Right ventricle myocardium inferior (tissue), 1 donor: ENCODE measurements at places on chromosomes 2 and 18. TPM values are rescaled to one million over a fixed set of nuclear protein-coding genes. Genes with fewer than 3 reads are reported as not detected.

DNA sequence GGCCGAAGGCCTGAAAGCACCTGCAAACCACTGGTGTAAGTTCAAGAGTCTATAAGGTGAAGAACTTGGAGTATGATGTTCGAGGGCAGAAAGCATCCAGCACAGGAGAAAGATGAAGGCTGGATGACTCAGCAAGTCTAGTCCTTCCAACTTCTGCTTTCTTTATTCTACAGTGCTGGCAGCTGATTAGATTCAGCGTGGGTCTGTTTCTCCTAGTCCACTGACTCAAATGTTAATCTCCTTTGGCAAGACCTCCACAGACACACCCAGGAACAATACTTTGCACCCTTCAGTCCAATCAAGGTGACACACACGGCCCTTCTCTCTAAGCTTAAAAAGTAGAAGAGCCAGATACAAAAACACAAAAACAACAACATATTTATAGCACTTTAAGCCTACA lies 43.4 kb downstream of the NMS start:
- DNase-seq, result no peak

GRCh38 chr2:11505652-11506610 lies 27.9 kb upstream of the GREB1 start:
- no peak for DNase-seq

DNA sequence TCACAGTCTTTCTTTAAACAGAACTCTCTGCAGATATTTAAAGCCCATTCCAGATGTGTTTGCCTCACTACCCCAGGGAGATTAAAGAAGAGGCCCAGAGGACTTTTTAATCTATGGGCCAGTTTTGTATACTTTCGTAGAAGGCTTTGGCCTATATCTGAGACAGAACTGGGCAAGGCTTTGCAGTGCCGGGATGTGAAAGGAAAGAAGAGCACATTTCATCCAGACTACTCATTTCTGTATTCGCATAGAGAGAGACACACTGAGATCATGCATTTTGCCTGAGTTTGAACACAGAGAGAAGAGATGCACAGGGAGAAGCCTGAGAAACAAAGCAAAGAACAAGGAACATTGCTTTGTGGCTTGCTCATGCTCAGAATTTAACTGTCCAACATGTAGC lies 54.9 kb upstream of the SLC5A7 start:
- no peak for DNase-seq

- no peak for DNase-seq
Observed at GRCh38 chr2:113156278-113157117, 17.3 kb upstream of the PSD4 start.

DNA sequence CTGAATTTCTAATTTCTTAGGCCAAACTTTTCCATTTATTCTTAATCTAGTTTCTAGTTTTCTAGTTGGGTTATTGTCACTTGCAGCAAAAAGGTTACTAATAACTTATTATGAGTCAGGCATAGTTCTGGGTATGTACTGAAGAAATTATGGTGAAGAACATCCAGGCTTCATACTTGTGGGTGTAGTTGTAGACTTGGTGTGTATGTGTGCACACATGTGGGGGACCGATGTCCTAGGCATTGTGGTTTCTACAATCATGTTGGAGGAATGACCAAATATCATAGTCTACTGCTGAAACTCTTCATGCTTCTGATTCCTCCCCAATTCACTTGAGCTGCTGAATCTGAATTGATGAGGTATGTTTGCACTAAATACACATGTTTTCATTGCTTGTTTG lies 141.2 kb downstream of the PMAIP1 start:
- DNase-seq, result no peak

DNA sequence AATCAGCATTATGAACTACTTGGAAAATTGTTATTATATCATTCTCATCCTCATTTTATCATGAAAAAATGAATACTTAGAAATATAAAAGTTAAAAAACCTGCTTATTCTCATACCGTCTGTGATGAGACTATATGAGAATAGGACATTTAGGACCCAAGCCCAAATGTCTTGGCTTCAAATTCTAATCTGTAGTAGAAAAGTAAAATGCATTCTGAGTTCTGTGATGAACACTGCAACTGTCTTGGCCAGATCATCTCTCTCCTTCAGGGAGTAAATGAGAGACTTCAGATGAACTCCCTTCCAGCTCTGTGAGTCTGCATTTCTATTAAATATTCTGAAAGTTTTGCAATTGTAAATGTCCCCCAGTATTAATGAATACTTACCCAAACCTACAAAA lies 940.7 kb upstream of the KLHL29 start:
- DNase-seq, result no peak

- no peak for DNase-seq
Observed at GRCh38 chr18:8821531-8821930, 116.2 kb downstream of the MTCL1 start.

GRCh38 chr2:227025510-227025909 lies 138.5 kb downstream of the COL4A4 start:
- DNase-seq, result no peak

- no peak for DNase-seq
Observed at GRCh38 chr2:97907369-97908100, 88.2 kb downstream of the TMEM131 start.

DNA sequence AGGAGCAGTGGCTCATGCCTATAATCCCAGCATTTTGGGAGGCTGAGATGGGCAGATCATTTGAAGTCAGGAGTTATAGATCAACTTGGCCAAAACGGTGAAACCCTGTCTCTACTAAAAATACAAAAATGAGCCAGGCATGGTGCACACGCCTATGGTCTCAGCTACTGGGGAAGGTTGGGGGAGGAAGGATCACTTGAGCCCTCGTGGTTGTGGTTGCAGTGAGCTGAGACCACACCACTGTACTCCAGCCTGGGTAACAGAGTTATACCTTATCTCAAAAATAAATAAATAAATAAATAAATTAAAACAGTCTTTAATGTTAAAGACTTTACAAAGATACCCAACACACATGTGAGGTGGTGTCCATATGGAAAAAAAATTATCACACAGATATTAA lies 134.0 kb downstream of the C2orf74 start:
- no peak for DNase-seq

DNA sequence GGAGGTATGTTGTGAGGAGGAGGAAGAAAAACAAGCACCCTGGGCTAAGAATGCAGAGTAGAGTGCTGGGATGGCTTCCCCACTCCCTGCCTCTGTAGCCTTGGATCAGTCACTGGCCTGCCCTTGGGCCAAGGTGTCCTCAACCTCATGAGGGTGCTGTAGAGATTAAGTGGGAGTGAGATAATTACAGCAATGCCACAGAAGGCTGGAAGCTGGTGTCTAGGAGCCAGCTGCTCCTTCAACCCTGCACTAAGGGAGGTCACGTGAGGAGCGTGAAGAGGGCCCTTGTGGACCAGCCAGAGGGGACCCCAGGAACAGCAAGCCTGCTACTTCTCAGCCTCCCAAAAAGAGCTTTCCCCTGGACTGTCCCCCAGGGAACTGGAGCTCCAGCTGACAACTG lies 95.2 kb downstream of the TTC32 start:
- DNase-seq, result no peak

DNA sequence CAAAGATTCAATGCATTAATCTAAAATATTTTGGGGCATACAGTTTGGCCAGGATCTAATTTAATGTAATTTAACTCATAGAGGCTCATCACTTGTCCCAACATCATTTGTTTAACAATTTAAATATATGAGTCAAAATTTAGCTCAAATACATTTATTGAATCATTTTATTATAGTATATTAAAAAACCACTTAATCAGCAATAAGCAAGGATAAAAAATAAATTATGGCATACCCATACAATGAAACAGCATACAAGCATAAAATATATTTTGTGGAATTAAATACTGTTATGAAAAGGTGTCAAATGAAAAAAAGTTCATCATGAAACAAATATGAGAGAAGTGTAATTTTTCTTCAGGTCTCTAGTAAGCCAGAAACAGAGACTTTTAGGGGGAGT lies 34.9 kb downstream of the LRPPRC start:
- no peak for DNase-seq

GRCh38 chr2:145759228-145759915 lies 1239.5 kb upstream of the ZEB2 start:
- no peak for DNase-seq

- no peak for DNase-seq
Observed at GRCh38 chr18:35993013-35993412, 20.5 kb downstream of the RMP24 start.

DNA sequence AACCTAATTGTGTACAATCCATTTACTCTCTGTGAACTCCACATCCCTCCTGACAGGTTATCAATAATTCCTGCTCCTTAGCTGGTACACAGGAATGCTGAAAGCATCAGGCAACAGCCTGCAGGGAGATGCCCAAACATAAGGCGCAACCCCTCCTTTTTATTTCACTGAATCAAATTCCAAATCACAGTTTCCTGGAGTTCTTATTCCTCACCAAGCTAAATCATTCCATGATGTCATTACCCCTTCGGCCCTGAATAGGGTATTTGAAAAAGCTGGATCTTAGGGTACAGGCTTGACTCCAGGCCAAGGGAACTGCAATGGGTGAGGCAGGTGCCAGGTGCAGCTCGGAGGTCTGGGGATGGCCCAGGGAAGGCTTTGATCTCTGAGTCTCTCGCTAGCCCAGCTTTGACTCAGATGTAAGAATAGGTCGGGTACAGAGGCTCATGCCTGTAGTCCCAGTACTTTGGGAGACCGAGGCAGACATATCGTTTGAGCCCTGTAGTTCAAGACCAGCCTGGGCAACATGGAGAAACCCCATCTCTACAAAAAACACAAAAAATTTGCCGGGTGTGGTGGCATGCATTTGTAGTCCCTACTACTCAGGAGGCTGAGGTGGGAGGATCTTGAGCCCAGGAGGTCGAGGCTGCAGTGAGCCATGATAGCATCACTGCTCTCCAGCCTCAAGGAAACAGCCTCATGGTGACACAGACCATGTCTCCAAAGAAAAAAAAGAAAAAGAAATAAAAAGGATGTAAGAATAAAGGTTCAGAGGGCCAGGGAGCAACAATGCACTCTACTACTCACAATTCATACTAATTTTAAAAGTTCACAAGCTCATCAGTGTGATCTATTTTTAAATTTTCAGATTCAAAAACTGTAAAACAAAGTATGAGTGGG lies 6.8 kb downstream of the FHL2 start:
- DNase-seq, result no peak

- DNase-seq, result no peak
Observed at GRCh38 chr2:8257502-8257901, 424.4 kb upstream of the ID2 start.

- no peak for DNase-seq
Observed at GRCh38 chr2:123362671-123363440, 662.2 kb upstream of the CNTNAP5 start.

DNA sequence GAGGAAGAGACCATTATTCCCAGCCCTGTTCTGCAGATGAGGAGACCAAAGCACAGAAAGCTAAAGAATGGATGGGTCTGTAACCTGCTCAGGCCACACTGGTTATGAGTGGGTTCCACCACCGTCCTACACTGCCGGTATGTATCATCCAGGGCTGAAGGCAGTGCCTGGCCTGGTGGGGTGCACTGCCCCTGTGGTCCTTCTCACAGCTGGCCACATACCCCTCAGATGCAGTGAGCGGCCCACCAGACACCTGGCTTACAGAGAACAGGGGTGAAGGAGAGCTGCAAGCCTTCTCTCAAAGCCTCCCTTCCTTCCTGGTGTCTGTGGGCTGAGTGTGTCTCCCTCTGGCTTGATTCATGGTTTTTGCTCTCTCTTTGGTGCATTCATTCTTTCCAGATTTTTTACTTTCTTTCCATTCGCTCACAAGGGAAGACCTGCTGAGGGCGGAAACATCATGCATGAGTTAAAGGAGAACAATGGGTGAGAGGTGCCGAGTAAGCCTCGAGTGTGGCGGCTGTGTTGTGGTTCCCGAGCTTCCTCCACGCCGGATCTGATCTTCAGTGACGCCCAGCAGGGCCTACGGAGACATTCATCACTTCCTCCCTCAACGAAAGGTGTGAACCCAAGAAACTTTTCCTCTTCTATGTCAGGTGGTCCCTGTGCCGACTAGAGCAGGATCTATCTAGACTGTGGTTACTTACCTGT lies 62.1 kb upstream of the REL start:
- no peak for DNase-seq

DNA sequence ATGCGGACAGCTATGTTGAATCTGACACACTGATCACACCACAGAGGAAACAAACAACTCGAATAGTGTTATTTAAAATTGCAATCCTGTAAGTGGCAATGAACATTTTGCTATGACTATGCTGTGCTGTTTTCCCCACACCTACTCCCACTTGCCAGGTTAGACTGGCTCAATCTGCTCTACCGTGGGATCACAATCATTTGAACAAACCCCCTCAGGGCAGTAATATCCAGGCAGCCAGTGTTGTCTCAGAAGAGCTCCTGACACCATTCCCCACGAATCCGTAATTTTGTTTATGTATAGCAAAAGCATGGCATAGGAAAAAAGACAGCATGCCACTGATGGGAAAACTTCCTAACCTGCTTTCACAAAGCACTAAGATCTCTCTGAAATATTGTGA lies 284.3 kb downstream of the ERBB4 start:
- DNase-seq, result no peak

DNA sequence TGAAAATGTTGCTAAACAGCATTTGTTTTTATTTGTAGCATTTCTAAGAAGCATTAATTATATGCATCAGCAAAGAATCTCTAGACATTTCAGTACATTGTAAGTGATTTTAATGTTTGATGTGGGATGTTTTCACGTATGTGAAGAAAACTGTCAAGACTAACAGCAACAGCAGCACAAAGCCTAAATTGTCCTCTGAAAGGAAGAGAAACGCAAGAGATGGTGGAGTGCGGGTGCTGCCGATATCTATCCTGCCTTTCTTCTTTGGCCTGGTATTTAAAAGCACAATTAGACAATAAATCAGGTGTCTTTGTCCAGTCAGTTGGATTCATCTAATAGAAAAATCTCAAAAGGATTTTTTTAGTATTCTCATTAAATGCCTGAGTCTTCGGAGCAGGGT lies 3.1 kb downstream of the TWIST2 start:
- DNase-seq, result no peak

DNA sequence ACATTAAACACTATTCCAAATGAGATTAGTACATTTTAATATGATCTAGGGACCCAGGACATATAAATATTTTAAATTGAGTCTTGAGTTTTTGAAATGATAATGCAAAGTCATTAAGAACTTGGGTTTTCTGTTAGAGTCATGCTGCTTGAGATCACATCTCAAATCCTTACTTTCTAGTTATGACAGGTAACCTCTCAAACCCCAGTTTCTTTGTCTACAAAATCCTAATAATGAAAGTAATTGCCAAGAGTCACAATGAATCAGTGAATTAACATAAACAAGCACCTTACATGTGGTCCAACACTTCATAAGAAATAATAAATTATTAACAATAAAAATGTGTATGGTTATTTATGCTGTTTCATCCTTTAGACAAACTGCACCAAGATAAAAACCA lies 607.6 kb downstream of the LRP1B start:
- no peak for DNase-seq

GRCh38 chr18:3486512-3486911 lies 36.5 kb downstream of the TGIF1 start:
- no peak for DNase-seq

- DNase-seq, result no peak
Observed at GRCh38 chr2:57453945-57454344, 592.7 kb upstream of the VRK2 start.

EPHA4 gene
- total RNA-seq, result 14.2 TPM

BCL2L11 gene
- 9.1 TPM for total RNA-seq

RESP18 gene
- not detected for total RNA-seq

LYPD6 gene
- 0.14 TPM for total RNA-seq

SLC14A1 gene
- total RNA-seq, result 24.9 TPM

IKZF2 gene
- total RNA-seq, result 4.7 TPM

CMPK2 gene
- total RNA-seq, result 3.4 TPM

DIPK1C gene
- 4.6 TPM for total RNA-seq

SERPINB11 gene
- total RNA-seq, result not detected
